Left forelimb (tissue), 1 donor: ENCODE measurements at places on chromosomes 13 and 19.

DNA sequence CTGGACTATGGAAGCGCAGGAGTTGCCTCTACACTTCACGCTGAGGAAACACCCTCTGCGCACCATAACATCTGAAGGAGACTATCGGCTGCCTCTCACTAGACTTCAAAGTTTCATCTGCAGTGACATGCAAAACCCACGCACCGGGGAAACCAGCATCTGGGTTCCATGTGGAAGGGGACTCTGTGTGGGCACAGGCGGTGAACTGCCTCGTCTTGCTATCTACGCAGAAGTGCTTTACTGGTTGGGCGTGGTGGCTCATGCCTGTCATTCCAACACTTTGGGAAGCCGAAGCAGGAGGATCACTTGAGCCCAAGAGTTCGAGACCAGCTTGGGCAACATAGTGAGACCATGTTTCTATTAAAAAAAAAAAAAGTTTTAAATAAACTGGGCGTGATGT, 116.4 kb downstream of the STK24 start:
- no peak for DNase-seq

- DNase-seq: no peak
These were observed 10.8 kb downstream of the PRR36 start for GRCh38 chr19:7863157-7863970.

DNA sequence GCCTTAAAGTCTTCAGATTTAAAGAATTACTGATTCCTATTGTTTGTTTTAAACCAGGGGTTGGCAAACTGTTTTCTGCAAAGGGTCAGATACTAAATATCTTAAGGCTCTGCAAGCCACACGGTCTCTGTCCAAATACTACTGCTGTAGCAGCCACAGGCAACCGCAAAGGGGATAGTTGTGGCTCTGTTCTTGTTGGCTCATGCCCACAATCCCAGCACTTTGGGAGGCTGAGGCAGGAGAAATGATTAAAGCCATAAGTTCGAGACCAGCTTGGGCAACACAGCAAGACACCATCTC, 22.4 kb downstream of the RANBP3 start:
- DNase-seq: no peak

DNA sequence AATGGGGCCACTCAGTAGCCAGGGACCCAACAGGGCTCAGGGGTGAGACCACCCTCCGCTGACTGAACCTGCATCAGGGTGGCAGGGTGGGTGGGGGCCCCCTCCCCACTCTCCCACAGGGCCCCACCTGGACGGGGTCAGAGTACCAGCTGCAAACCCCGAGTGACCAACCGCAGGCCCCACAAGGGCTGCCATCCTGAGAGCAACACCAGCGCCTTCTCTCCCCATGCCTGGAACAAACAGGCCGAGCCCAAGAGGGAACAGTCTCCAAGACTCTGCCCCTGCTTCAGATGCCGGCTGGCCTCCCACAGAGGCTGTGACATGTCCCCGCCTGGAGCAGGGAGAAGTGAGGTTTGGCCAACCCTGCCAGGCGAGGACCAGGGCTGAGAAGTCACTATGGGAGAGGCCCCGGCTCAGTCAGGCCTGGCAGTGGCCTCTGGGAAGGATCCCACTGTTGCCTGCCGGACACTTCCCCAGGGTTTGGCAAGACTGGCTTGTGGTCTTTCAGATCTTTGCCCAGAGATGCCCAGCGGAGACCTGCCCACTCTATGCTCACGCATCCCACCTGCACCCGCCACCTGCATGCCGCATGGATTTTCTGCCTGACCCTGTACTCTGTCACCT, 27.2 kb downstream of the MPND start:
- no peak for DNase-seq

- no peak for DNase-seq
These were observed 15.1 kb upstream of the DPP9 start for GRCh38 chr19:4738734-4739133.

DNA sequence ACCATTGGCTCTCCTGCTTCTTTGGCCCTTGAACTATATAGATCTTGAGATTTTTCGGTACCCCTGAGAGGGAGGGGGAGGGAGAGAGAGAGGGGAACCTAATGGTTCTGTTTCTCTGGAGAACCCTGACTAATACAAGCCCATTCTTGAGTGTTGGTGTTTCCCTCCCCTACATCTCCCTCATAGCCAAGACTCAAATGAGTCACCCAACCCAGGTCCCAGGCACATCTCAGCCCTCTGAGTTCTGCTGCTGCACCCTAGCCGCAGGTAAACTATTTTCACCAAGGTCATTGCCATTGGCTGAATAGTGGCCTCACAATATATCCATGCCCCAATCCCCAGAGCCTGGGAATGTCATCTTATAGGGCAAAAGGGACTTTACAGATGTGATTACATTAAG, 225.8 kb upstream of the MAB21L1 start:
- DNase-seq: peak; percentile 5

DNA sequence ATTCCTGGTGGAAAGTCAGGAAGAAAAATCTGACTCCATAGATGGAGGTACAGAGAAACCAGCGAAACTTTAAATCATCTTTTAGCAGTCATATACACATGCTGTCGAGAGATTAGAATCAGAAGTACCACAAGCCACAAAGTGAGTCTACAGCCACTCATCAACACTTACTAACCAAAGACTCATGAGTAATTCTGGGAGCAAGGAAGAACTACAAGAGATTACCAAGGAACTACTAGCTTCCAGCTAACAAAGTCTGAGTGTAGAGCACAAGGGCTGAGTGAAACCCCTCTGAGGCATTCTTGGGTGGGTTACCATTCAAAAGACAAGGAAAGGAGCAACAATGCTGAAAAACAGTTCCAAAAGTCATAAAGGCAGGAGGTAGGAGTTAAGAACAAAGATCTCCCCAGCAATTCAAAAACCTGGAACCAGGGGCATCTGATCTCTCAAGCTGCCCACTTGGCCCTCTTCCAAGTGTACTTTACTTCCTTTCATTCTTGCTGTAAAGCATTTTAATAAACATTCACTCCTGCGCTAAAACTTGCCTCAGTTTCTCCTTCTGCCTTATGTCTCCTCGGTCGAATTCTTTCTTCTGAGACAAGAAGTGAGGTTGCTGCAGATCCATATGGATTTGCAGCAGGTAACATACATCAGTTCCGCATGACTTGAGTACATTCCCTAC, 13.0 kb downstream of the RBM26 start:
- DNase-seq: no peak

- no peak for DNase-seq
These were observed 620 bp downstream of the CRTC1 start for GRCh38 chr19:18683958-18684641.
